Stimulated activated CD4-positive, alpha-beta T cell treated with anti-CD3 and anti-CD28 coated beads, Interleukin-2, amount 100 ng/mL, for 4 hours (primary cell): ENCODE measurements at places on chromosomes 16 and 17.

GRCh38 chr17:82645516-82645915 lies 2.7 kb downstream of the WDR45B start:
- DNase-seq, result no peak

GRCh38 chr17:30207655-30208054 lies 27.8 kb downstream of the SLC6A4 start:
- DNase-seq, result no peak

DNA sequence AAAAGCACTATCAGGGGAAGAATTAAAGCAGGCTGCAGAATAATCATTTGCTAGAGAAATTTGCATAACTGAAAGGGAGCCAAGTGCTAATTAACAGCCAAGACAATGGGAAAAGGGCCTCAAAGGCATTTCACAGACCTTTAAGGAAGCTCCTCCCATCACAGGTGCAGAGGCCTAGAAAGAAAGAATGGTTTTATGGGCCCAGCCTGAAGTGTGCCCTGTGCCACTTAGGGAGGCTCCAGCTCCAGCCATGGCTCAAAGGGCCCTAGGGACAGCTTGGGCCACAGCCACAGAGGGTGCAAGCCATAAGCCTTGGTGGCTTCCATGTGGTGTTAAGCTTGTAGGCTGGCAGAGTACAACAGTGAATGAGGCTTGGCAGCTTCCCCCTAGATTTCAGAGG lies 50.1 kb downstream of the RNF112 start:
- DNase-seq, result no peak

- DNase-seq, result no peak
These were observed 4.9 kb downstream of the MYO15B start for GRCh38 chr17:75592348-75593020.

GRCh38 chr17:16121915-16122314 lies 93.4 kb downstream of the NCOR1 start:
- DNase-seq, result no peak
